ENCODE measurements at places on chromosomes 7 and 10.

DNA sequence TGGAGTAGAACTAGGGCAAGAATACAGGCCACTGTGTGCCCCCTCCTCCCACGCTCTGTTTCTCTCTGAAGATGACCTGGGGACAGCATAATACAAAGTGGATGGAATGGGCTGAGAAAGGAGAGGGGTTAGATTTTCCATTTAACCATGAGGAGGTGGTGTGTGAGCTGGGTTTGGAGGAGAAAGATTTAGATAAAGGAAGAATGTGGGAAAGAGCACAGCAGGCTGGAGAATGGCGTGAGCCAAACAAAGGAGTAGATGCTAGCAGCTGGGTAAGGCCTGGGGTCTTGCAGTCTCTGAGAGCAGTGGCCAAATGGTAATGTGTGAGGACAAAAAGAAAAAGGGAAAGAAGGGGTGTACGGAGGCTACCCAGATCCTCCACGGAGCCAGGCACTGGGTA is 8.6 kb downstream of the PNLIPRP2 start:
- DNase-seq, result no peak

DNA sequence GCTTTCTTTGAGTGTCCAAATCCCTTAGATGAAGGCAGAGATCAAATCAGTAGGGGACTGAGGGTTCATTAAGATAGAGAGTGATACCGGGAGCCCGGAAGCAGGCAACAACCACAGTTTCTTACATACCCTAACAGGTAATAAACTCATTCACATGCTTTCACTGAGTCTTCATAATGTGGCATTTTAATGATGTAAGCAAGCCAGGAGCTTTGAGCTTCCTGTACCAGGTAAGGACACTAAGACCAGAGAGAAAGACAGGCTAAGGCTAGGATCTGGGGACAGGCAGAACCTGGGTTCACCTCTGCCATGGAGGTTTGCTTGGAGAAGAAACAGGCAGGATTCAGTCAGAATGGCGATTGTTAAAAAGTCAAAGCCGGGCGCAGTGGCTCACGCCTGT is 618.3 kb downstream of the GALNT17 start:
- no peak for DNase-seq

DNA sequence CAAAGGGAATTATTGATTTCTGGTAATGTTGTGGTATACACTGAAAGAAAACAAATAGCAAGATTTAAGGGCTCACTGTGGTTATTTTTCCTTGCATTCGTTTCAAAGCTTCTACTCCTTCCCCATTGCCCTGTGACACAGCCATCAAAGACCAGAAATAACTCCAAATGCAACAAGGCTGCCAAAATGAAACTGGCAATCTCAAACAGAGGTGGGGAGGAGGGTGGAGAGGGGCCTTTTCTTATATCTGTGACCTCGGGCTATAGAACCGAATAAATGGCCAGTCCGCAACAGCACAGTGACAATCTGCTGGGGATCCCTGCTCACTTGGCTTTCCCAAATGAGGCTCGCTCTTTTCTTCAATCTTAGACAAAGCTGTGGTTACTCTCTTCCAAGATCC is 17.4 kb upstream of the SPOCK2 start:
- DNase-seq, result no peak

- no peak for DNase-seq
These were observed 46.3 kb downstream of the CUL2 start for GRCh38 chr10:35043796-35044344.

- peak; percentile 99 for DNase-seq
These were observed 1.4 kb downstream of the CLEC5A start for GRCh38 chr7:141945356-141945755.

Data from suppressor macrophage treated with lipopolysaccharide for 1 hour (primary cell).